ENCODE measurements at places on chromosomes 4 and X.

DNA sequence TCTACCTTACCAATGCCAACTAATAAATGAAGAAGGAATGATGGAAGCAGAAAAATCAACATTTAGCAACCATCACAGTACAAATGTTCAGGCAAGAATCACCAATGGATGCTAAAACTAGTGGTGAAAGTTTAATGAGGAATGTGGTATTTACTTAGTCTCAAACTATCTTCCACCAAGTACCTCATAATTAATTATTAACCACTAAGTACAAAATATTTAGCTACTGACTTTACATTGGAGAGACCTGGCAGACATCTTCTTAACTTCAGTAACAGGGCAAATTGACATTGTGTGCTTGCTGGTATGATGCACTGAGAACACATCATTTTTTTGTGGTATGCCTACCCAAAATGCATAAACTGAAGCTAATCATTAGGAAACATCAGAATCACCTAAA is 82.4 kb downstream of the DLG3 start:
- DNase-seq: no peak

DNA sequence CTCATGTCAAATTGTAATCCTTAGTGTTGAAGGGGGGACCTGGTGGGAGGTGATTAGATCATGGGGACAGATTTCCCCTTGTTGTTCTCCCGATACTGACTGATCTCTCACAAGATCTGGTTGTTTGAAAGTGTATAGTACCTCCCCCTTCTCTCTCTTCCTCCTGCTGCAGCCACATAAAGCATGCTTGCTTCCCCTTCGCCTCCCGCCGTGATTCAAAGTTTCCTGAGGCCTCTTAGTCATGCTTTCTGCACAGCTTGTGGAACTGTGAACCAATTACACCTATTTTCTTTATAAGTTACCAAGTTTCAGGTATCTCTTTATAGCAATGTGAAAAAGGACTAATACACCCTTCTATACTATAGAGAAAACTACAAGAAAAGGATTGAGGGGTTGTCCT is 1170.5 kb upstream of the AGA start:
- no peak for DNase-seq

GRCh38 chr4:175973027-175973923 is 92.4 kb upstream of the WDR17 start:
- no peak for DNase-seq

- peak; percentile 60 for DNase-seq
Observed at GRCh38 chr4:5893004-5893580, at the start of gene CRMP1. CRMP1 (minus strand) TSS chr4:5893086; CDS start chr4:5892969, 117 bp downstream.

- no peak for DNase-seq
Observed at GRCh38 chr4:26179316-26179760, 141.5 kb upstream of the RBPJ start.

GRCh38 chrX:50614460-50614859 is 143.8 kb upstream of the DGKK start:
- no peak for DNase-seq

DNA sequence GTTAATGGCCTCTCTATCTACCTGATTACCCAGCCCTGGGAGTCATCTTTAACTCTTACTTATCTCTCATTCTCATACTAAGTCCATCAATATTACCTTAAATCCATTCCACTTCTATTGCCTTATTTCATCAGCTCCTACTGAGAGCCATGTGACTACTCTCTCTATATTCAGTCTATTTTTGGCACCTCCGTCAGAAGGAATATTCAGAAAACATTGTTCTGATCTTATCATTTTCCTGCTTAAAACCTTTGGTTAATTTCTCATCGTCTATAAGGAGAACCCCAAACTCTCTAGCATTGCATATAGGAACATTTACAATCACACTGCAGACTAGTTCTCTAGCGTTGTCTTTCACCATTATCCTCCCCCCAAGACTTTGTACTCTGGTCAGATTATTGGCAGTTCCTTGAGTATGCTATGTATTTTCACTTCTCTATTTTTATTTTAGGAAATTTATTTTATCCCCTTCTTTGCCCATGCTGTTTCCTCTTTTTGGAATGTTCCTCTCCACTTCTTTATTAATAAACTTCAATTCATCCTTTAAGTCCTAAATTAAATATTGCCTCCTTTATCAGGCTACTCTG is 13.7 kb upstream of the AMMECR1 start:
- DNase-seq: no peak

DNA sequence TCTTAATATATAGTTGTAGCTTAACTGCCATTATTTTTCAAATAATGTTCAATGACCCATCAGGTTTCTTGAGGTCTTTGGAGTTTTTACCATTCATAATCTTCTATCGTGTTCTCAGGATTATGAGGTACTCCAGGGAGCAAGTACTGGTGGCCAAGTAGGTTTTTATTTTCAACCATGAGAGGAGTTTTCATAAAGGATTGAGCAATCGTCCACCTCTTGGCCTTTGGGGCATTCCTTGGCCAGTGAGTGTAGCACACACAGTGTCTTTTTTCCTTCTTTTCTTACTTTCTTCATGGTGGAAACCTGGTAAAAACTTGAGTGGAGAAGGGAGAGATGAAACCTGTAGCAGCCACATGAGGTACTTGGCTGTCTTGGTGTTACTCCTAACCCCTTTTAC is 567.0 kb upstream of the NR3C2 start:
- no peak for DNase-seq

DNA sequence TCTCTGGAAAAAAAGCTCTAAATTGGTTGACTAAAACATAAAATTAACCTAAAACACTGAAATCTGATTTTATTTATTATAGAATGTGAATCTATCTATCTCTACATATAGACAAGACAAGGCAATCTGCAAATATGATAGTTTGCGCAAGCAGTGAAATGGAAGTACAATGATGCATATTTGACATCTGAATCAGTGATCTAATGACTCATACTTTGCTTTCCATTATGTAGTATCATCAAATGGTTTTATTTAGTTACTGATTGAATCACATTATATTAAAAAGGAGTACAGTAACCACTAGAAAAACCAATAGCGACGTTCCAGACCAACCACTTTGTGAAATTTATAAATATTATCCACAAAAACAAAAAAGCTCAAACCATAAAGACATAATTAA is 1969.3 kb downstream of the PCDH7 start:
- DNase-seq: no peak

- DNase-seq: no peak
Observed at GRCh38 chr4:8652181-8653078, 59.9 kb downstream of the CPZ start.

- no peak for DNase-seq
Observed at GRCh38 chr4:15744016-15744545, 34.0 kb upstream of the CD38 start.

DNA sequence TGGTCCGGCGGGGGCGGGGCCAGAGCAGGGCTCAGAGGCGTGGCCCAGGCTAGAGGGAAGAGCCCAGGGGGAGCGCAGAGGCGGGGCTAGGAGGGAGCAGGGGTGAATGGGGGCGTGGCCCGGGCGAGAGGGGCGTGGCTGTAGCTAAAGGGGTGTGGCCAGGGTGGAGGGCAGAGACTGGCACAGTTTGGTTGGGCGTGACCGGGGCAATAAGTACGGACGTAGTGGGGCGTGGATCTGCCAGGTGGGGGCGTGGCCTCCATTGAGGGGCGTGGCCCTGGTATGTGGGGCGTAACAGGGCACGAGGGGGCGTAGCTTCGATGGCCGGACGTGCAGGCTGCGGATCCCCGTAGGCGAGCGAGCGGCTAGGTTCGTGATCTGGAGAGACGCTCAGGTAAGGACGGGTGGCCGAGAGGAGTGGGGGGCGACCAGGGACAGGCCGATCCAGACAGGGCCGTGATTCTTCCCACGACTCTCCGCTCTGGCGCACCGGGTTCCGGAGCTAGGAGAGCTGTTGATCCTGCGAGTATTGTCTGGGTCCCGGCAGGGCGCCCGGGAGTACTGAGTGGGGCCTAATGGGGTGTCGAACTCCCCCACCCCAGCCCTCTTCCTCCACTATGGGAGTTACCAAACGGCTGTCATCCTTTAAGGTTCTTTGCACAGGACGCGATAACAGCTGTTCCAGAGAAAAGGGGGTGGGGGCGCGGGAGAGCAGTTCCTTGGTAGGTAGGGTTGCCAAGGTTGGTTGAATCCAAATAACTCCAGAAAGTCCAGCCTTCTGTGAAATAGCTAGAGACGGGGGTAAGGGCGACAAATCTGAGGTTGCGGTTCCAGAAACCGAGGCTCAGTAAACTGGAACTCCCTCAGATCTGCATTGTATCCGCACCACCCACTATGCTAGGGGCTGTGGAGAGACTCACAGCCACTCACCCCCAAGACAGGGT is at the start of gene CA5B:
Gene CA5B (plus strand): TSS at position 312 of the 944 bp plus-strand sequence. CDS start 11,754 bp downstream, outside the sequence.
- DNase-seq: peak; percentile 99

- DNase-seq: no peak
Observed at GRCh38 chrX:106954041-106954440, 33.8 kb downstream of the CLDN2 start.

DNA sequence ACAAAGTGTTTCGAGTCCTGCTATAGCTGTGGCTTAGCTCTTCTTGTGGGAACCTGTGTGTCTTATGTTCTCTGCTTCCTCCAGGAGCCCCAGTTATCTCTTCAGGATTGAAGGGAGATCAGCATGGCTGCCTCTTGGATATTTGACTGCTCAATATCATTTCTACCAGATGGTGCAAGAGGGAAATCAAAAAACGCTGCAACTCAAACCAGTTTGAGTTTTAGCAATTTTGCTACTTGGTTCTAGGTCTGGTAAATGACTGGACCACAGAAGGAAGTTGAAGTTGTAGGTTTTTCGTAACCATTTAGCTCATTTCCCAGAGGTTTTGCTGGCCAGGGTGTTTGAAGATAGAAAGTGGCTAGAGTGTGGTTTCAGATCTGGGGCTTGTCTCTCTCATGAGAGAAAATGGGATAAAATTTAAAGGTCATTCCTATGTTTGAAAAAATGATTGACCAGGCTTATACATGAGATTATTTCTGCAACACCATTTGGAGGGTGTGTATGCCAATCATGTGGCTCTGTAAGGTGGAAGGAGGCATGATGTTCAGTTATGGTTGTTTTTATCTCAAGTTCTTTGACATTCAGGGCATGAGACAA is 210.4 kb downstream of the SPRY1 start:
- no peak for DNase-seq

- peak; percentile 79 for DNase-seq
Observed at GRCh38 chr4:124483048-124483906, 229.3 kb downstream of the ANKRD50 start.

DNA sequence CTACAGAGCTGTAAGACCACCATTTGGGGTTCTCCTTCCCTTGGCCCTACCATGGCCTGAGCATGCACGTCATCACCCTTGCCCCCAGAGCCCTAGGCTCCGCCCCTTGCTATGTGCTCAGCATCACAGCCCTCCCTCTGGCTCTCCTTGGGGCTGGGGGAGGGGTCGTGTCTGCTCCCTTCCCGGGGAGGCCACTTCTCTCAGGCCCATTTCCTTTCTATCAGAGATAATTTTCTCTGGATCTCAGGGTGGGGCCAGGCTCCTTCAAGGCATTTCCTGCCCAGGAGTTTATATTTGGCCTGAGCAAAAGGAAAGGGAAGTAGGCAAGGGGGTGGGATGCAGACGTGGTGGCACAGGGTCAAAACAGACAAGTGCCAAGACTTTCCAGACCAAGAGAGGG is 55.9 kb downstream of the STARD8 start:
- DNase-seq: peak; percentile 57

DNA sequence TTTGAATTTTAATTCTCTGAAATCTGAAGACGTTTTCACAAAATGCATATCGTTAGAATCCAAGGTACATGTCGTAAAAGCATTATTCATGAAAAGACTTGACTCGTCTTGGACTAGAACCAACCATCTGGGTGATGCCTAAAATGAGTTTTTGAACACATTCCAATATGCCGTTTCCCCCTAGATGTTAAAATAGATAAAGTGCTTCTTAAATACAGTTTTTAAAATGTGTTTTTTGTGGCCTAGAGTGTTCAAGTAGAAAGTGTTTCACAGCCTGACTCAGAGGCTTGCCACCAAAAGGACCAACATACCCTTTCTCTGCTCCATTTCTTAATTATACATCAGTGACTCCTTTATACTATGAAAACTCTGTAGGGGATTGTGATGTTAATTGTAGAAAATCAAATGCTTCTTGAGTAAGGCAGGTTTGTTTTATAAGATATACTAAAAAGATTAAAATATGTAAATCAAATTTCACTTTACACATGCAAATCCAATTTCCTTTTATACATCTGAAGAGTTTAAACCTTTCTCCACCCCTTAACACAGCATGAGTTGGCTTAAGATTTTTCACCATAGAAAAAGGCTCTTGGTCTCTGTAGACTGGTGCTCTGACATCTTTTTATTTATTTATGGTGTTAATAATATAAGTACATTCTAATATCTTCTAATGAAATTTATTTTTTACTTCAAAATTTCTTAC is 48.4 kb downstream of the PRKG2 start:
- DNase-seq: no peak

DNA sequence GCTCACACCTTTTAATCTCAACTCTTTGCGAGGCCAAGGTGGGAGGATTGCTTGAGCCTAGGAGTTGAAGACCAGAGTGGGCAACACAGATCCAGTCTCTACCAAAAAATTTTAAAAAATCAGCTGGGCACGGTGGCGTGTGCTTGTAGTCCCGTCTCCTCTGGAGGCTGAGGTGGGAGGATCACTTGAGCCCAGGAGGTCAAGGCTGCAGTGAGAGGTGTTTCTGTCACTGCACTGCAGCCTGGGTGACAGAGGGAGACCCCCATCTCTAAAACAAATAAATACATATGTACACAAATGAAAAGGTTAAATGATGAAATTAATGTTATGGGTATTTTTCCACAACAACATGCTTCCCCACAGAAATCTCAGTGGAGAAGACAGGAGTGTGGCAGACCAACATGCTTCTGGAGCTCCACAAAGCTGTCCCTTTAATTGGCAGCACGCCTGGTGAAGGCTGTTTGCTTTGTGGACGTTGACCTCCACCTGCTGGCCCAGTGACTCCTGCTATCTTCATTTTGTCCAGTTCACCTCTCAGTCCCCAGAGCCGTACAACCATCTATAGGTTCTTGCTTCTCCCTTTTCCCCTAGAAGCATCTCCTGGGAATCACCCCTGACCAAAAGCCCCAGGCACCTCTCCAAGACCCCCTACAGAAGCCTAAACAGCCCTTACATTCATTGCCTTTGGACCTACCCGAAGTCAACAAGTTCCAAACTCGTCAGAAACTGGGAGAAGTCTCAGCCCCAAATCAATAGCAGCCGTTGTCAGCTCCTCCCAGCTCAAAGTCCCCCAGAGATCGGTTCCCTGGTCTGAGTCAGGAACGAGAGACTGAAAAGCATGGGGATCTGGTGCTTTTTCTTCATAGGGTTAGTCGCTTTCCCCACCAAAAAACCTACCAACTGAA is 36.4 kb upstream of the CD99 start:
- peak; percentile 33 for DNase-seq

GRCh38 chr4:57100979-57101651 is 9.1 kb downstream of the IGFBP7 start:
- no peak for DNase-seq

DNA sequence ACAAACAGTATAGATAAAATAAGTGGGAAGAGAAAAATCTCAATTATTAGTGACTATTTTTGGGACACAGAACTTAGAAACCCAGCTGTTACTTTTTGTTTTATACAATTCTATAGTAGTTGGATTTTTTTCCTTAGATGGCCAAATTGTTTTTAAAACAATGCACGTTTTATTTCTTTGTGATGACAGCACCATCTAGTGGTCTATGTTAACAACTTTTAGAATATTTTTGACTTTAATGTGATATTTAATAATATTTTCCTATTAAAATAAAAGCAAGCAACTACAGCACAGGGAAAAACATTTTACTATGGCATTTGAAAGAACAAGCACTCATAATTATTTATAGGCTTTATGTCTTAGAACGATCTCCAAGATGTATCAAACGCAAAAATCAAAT is 5.6 kb upstream of the SMIM31 start:
- DNase-seq: no peak

GRCh38 chr4:138957302-138957701 is 58.3 kb upstream of the NOCT start:
- DNase-seq: no peak

GRCh38 chrX:32520789-32521188 is 690.6 kb downstream of the DMD start:
- no peak for DNase-seq

All from ELF-1 (cell line).